ENCODE measurements at places on chromosomes 13 and 19. TPM values are rescaled to one million over a fixed set of nuclear protein-coding genes. Genes with fewer than 3 reads are reported as not detected.

KLK15 gene
- not detected for total RNA-seq

GRCh38 chr19:23345838-23346237 is 49.4 kb downstream of the ZNF91 start:
- H3K4me3 ChIP-seq = no peak overlapping the region
- no peak overlapping the region for H3K27ac ChIP-seq
- H3K36me3 ChIP-seq = no peaks in the 10 kb centered on the region
- H3K27me3 ChIP-seq = no peaks in the 10 kb centered on the region
- H3K4me1 ChIP-seq = no peaks in the 10 kb centered on the region
- no peak for DNase-seq

DNA sequence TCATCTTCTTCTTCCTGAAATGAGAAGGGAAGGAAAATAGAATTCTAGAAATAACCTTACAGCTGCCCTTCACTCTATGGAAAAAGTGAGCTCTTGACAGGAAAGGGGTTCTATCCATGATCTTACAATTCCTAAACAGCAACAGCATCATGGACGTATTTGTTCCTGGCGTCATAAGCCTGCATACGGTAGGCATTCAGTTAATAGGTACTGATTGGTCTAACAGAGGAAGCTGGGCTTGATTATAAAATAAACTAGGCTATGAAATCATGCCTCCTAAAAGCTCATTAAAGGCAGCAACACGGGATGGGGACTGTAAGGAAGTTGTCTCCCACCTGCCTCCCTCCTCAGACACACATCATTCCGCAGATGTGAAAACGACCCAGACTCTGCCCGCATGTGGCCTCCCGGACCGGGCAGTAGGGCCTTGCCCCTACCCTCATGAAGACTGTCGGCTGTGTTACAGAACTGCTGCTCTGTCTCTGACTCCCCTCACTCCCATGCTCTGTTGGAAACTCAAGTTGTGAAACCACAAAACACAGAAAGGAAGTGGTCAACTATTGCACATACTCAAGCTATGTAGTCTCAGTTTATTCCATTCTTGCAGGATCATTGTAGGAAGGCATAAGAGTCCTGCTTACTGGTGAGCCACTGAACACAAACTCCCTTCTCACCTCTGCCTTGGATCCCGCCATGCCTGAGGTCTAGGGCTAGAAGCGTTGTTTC is 129.8 kb downstream of the DLEU7 start:
- H3K4me3 ChIP-seq = no peak overlapping the region
- H3K36me3 ChIP-seq = no peaks in the 10 kb centered on the region
- DNase-seq = no peak
- no peak overlapping the region for H3K27ac ChIP-seq
- no peaks in the 10 kb centered on the region for H3K4me1 ChIP-seq

TLE2 gene
- 44.6 TPM for total RNA-seq

TPP2 gene
- total RNA-seq = 78.2 TPM

GRCh38 chr19:46383846-46384245 is 29.5 kb downstream of the CCDC8 start:
- H3K27ac ChIP-seq = no peak overlapping the region
- peaks cover 17% of the 10 kb centered on the region for H3K4me1 ChIP-seq
- H3K4me3 ChIP-seq = no peak overlapping the region
- peaks cover 64% of the 10 kb centered on the region for H3K36me3 ChIP-seq
- no peaks in the 10 kb centered on the region for H3K27me3 ChIP-seq

KLHL1 gene
- total RNA-seq = not detected

All from gastrocnemius medialis (tissue), 4 donors.